ENCODE measurements at places on chromosomes 2 and 18.

GRCh38 chr2:72133721-72134407, 13.8 kb downstream of the CYP26B1 start:
- no peak for DNase-seq

DNA sequence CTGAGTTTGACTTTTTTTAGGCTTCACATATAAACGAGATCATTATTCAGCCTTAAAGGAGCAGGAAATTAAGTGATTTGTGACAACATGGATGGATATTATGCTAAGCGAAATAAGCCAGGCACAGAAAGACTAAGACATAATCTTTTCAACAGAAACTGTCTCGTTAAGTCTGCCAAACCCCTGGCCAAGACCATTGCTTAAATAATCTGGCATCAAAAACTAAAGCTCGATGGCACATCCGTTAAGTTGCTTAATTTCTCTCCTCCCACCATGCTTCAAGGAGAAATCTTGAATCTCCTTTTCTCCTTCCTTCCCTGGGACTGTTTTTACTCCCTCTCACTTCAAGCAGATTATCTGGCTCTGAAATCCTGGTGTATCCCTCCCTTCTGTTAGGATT, 140.3 kb downstream of the GALNT14 start:
- DNase-seq: no peak

DNA sequence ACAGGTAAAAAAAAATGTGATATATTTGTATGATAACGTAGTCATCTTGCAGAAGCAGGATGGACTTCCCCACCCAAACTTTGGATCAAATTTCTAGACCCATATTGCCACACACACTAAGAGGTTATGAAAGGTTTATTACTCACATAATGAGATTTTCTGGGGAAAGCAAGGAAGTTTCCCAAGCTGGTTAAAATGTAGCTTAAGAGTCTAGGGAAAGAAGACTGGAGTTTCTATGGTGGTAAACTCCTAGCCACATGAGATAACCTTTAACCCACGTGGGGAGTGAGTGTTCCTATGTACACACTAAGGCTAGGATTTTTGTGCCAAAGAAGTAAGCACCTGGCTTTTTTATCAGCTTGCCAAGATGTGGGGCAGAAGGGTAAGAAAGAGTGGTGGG, 335.7 kb upstream of the UBE2E3 start:
- DNase-seq: no peak

DNA sequence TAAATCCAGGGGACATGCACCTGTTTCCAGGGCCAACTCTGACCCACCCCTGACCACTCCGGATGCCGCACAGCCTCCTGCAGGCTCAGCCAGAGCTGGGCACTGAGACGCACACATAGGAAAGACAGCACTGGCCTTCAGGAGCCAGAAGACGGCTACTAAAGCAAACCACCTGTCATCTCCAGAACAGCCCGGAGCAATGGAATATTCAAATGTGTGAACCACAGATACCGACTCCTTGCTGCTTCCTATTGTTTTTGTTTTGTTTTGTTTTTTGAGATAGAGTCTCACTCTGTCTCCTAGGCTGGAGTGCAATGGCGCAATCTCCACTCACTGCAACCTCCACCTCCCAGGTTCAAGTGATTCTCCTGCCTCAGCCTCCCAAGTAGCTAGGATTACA, 94.0 kb downstream of the LAMA1 start:
- no peak for DNase-seq

- peak; percentile 47 for DNase-seq
These were observed 96.6 kb downstream of the MBD2 start for GRCh38 chr18:54127759-54128378.
